SHP77 (cell line): ENCODE measurements at places on chromosomes 7 and 10.

- no peak for DNase-seq
These were observed 65.0 kb downstream of the RAPGEF5 start for GRCh38 chr7:22291977-22292376.

- no peak for DNase-seq
These were observed 390.0 kb downstream of the EXOC4 start for GRCh38 chr7:133642907-133643306.

- DNase-seq: no peak
These were observed 96.8 kb downstream of the TMEM26 start for GRCh38 chr10:61356354-61356753.

DNA sequence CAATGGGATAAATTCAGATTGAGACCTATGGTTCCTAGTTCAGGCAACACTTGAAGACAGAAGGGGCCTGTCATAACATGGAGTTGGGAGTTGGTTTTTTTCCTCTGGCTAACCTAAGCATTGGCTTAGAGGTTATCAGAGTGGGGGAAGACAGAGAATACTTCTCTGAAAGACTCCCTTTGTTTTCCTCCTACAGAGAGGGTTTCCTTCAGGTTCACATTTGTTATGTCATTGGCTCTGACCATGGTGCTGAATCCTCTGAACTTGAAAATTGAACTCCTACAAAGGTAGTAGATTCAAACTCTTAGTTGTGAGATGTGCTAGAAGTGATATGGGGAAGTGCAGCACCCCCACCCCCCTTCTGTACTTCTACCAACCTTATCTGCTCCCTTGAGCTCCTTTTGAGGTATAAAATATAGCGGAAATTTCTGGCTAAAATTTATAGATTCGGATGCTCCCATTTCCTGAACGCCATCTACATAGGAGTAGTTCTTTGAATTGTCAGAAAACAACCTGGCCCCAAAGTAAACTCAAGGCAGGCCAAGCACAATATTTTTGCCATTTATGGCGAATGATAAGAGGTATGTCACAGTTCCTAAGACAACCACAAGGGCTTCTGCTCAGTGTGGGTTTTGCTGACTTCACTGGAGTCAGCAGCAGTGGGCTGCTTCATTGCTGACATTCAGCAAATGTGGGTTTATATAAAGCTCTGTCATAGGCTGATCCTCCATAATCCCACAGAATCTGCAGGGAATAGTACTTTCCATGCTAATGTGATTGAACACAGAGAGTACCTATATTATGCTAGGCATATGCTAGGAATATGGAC is 131.6 kb upstream of the KLF14 start:
- DNase-seq: no peak

GRCh38 chr7:43787771-43788170 is 29.3 kb downstream of the BLVRA start:
- DNase-seq: no peak

- DNase-seq: no peak
These were observed 311.9 kb downstream of the GRM8 start for GRCh38 chr7:126940723-126941307.

- DNase-seq: no peak
These were observed 16.6 kb downstream of the BAG3 start for GRCh38 chr10:119667562-119668328.

DNA sequence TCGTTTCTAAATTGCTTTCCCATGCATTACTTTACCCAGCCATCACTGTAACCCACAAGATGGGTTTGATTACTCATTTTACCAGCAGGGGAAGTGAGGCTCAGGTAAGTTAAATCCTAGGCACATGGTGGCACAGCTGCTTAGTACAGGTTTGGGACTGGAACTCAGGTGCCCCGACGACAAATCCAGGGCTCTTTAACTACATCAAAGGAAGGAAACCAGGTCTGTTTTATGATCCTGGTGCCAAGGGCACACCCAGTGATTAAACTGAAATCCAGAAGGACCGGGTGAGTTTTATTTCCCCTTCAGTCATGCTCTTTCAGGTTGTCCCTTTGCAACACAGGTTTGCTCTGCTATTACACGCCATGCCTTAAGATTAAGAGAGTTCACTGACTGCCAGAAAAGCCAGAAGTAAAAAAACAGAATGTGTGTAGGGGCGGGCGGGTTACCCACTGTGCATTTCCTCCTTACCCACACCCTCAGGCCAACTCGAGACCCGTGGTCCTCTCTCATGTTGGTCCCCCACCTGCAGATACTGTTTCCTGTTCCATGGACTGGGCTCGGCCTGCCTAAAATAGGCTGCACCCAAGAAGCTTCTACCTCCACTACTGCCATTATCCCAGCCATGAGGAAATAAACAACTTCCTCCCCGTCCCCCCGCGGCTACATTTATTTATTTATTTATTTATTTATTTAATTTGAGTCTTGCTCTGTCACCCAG is 55.1 kb upstream of the KDM7A start:
- DNase-seq: no peak

- no peak for DNase-seq
These were observed 64.3 kb upstream of the PCGF5 start for GRCh38 chr10:91156196-91156595.

DNA sequence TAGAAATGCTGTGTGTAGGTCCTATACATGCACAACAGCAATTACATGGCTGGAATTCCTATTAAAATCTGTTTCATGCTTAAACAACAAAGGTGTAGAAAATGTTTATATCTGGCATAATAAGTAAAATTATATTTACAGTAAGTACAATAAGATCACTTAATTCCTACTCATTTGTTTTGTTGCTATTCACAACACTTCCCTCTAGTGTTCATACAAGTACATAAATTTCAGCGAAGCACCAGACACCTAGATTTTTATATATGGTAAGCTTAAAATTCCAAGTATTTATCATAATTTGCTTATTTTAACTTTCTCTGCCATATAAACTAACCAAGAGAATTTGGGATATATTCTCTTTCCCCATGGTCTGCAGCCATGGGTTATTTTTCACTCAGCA is 51.8 kb upstream of the ANK3 start:
- DNase-seq: no peak

DNA sequence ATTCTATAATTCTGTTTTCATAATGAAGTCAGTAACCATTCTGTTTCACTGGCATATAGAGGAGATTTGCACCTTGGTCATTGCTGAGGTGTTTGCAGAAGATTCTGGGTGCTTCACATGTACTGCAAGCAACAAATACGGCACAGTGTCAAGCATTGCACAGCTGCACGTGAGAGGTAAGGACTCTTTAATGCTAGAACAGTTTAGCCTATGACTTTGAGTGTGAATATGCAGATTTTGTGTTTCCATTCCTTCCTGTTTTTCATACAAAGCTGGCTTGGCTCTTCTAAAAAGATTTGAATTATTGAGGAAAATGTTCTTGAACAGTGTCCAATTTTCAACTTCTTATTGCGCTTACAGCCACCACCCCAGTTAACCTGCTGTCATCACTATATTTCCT is 56.4 kb downstream of the MYPN start:
- DNase-seq: no peak

- DNase-seq: no peak
These were observed 94.5 kb downstream of the ITGA8 start for GRCh38 chr10:15625261-15625660.

GRCh38 chr10:132869621-132870020 is 72.7 kb downstream of the CFAP46 start:
- DNase-seq: no peak

DNA sequence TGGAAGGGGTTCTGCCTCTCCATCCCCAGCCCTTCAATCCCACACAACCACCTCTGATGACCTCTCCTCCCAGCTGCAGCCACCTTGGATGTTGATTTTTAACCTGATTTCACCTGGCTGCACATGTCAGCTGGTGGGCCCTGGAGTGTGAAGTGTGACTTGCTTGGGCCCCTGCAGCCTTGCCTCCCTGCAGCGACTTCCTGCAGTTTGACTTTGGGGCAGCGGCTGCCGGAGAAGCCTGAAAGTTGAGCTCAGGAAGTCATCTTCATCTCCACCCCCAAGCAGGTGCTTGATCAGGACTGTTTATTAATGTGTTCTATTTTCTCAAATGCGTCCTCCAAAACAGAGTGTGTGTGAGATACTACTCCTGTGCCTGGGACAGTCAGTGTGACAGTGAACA is 675.2 kb upstream of the GALNT17 start:
- DNase-seq: no peak

DNA sequence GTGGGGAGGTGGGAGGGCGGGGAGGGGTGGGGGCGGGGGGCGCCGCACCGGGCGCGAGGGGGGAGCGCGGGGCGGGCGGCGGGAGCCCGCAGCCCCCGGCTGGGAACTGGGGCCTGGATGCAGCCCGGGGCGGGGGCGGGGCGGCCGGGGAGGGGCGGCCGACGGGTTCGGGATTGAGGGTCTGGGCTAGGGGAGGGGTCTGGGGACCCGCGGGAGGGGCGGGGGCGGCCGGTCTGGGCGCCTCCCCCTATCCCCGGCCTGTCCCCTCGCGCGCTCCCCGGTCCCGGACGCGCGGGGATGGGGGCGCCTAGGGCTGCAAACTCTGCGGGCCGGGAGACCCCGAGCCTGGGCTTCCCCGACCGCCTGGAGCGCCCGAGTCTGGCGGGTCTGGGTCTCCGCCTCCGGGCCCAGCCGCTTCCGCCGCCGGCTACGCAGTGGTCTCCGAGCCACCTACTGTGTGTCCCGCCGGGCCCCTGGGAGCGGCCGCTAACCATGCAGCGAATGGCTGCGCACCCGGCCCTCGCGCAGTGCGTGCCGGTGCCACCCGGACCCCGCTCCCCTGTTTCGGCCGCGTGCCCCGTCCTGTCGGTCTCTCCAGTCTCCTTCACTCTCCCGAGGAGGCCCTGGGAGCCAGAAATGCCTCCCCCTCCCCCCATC is 375 bp upstream of the FGF8 start:
- no peak for DNase-seq

DNA sequence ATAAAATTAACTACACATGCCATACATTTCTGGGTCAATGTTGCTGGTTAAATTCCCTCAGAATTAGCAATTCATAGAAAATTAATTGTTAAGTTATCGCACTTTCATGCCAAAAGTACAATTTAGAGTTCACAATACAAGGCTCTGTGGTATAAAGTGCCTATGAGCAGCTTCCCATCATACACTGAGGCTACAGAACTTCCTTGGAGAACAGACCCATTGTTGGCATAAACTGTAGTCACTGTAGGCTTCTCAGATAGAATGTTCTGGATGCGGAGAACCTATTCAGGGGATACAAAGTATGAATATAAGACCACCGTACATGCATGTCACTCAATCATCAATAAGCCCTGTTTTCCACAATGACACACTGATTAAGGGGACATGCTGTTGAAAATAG is 9.0 kb upstream of the PON3 start:
- DNase-seq: no peak

- DNase-seq: no peak
These were observed 120.3 kb downstream of the VIPR2 start for GRCh38 chr7:159024280-159024951.

DNA sequence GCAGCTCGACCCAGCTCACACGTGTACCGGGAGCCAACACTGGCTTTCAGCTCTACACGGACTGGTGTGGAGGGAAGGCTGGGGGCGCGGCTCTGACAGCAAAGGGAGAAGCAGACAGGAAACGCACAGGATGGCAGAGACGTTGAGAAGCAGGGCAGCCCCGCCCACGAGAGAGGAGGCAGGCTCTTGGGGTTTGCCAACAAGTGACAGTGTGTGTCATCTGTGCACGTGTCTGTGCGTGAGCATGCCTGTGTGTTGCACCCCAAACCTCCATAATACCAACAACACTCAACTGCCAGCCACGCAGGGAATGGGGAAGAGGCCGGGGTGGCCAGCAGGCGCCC is 64.4 kb upstream of the PDGFA start:
- no peak for DNase-seq

- DNase-seq: no peak
These were observed 290.3 kb downstream of the CELF2 start for GRCh38 chr10:11307937-11308336.

- DNase-seq: no peak
These were observed 150.9 kb downstream of the MBL2 start for GRCh38 chr10:52621635-52622079.

GRCh38 chr10:110808123-110808522 is 63.6 kb upstream of the PDCD4 start:
- DNase-seq: no peak

DNA sequence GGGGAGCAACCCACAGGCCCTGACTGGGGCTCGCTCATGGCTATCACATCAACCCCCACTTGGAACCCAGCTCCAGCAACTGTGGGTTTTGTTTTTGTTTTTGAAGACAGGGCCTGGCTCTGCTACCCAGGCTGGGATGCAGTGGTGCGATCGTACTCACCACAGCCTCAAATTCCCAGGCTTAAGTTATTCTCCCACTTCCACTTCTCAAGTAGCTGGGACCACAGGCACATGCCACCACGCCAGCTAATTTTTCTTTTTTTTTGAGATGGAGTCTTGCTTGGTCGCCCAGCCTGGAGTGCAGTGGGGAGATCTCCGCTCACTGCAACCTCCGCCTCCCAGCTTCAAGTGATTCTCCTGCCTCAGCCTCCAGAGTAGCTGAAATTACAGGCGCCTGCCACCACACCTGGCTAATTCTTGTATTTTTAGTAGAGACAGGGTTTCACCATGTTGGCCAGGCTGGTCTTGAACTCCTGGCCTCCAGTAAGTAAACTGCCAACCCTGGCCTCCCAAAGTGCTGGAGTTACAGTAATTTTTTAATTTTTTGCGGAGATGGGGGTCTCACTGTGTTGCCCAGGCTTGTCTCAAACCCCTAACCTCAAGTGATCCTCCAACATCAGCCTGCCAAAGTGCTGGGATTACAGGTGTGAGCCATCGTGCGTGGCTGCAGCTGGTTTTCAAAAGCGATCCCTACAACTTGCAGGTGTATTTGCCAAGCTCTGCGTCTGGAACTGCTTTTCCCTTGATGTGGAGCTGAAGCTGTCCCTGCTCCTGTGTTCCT is 228.7 kb downstream of the SKIDA1 start:
- no peak for DNase-seq

GRCh38 chr7:128163473-128163872 is 77.6 kb upstream of the LEP start:
- no peak for DNase-seq

- no peak for DNase-seq
These were observed 39.1 kb downstream of the CDK6 start for GRCh38 chr7:92797284-92797683.

- no peak for DNase-seq
These were observed 742.3 kb downstream of the TNS3 start for GRCh38 chr7:46839651-46840050.

DNA sequence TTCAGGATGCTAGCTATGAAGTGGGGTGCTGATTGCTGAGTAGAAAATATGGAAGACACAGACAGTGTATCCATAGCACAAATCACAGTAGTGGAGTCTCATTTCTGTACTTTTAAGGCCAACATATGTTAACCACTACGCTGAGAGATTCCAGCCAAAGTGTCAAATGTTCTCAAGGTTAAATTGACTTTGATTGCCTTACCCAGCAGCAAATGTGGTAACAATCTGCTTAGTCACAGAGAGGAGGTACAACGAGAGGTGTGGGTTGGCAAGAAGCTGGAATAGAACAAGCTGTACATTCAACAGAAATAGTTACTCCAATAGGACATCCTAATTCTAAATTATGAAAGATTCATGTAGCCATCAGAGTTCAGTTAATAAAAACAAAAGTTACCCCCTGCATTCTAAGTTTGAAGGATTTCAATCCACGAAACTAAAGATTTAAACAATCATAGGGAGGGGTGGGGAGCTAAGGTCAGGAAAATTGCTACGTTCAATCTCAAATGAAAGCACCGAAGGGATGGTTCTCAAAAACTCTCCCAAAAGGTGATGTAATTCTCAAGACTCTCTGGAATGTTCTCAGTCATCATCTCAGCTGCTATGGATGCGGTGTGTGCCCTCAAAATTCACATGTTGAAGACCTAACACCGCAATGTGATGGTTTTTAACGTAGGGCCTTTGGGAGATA is 137.0 kb downstream of the ETV1 start:
- DNase-seq: no peak
